Activated CD4-positive, alpha-beta T cell treated with anti-CD3 and anti-CD28 coated beads, Interleukin-2, amount 10 ng/mL, durations not matched to agents 7 days and 5 days (primary cell): ENCODE measurements at places on chromosomes 6 and 20.
A peak's percentile ranks its signal among the peaks of the same experiment; 100 is the strongest.

DNA sequence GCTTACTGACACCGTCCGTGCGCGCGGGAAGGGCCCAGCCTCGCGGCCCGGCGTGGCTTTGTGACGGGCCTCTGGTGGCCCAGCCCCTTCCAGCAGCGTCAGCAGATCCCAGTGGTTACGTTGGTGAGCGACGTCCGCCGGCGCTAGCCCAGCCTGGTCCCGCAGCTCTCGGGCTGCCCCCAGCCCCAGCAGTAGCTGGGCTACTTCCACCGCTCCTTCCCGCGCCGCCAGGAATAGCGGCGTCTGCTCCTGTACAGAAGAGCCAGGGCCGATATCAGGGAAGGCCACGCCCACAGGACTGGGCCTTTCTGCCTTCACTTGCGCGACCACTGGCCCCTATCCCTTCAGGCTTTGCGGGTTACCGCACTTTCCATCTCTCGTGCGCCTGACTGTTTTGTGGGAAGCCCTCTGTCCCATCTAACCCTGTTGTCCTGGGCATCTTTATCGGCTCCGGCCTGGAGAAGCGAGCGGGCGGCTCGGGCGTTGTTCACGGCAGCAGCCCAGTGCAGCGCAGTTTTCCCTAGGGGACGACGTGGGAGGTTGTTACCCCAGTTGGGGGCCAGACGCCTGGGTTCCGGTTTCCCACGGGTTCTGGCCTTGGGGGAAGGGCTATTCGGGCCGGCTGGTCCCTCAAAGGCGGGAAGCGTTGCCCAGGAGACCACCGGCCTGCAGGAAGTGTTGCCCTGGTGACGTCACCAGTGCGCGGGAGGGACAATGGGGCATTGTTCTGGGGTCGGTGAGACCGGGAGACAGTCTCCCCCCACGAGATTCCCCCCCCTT, 3.6 kb upstream of the GPSM3 start:
- peak; percentile 64 for DNase-seq

DNA sequence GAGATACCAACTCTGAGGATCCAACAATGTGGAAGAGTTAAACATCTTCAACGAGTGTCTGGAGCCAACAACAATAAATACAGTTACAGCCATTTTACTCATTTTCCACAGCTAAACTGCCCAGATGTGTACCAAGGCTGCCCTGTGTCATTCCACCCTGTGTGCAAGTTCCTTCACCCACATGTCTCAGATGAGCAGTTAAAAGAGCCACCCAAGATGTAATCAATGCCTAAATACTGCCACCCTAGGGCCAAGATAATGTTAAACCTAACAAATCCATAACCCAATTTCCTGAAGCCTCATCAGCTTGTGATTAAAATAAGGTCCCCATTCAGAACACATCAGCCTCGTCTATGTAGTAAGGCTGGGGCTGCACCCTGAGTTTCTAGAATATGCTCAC, 59.9 kb downstream of the GMDS start:
- DNase-seq, result no peak

- no peak for DNase-seq
These were observed 54.5 kb downstream of the ADGRG6 start for GRCh38 chr6:142356201-142356883.

DNA sequence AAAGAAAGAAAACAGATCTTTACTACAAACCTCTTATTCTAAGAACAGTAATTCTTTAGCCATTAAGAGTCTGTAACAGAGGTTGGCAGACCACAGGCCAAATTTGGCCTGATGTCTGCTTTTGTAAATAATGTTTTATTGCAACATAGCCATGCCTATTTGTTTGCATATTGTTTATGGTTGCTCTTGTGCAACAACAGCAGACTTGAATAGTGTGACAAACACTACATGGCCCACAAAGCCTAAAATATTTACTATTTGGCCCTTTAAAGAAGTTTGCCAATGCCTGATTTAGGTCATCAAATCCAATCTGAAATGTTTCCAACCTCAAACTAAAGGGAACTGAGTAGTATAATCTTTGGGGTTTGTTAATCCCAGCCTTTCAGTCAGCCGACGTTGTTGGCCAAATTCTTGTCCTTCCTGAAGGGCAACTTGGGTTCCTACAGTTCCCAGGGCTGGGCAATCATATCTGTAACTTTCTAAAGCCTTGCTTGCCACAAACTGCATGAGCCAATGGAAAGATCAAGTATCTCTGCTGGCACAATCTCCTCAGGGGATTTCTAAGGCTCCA, 33.9 kb upstream of the TBC1D20 start:
- no peak for DNase-seq

GRCh38 chr6:36728289-36729160, 30.9 kb downstream of the RAB44 start:
- no peak for DNase-seq

DNA sequence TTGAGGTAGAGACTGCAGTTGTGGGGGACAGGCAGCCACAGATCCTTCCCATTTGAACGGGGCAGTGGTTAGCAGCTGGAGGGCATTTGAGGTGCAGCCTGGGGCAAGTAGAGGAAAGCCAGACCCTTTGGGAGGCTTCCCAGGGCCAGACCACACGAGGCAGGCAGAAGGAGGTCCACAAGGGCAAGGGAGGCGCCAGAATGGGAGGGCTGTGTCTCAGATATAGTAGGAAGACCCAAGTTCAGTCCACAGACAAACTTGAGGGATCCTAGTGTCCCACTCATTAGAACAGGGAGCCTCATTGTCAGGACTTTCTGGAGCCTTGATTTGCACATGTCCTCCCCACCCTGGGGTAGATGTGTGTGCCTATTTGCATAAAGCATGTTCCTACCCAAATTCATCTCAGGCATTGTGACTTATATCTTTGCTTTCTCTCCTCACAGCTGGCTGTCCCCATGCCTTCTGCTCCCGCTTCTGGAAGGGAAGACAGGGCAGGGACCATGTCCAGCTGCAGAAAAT, 166.0 kb downstream of the VEGFA start:
- no peak for DNase-seq

GRCh38 chr6:163839296-163839695, 424.8 kb downstream of the QKI start:
- no peak for DNase-seq

DNA sequence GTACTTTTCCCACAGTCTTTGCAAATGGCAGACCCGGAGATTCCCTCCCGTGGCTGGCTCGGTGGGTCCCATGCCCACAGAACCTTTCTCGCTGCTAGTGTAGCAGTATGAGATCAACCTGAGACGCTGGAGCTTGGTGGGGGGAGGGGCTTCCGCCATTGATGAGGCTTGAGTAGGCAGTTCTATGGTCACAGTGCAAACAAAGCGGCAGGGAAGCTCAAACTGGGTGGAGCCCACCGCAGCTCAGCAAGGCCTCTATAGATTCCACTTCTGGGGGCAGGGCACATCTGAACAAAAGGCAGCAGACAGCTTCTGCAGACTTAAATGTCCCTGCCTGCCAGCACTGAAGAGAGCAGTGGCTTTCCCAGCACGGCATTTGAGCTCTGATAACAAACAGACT, 186.0 kb upstream of the KCNK16 start:
- DNase-seq, result no peak

GRCh38 chr20:19251958-19252357, 39.5 kb downstream of the SLC24A3 start:
- no peak for DNase-seq

DNA sequence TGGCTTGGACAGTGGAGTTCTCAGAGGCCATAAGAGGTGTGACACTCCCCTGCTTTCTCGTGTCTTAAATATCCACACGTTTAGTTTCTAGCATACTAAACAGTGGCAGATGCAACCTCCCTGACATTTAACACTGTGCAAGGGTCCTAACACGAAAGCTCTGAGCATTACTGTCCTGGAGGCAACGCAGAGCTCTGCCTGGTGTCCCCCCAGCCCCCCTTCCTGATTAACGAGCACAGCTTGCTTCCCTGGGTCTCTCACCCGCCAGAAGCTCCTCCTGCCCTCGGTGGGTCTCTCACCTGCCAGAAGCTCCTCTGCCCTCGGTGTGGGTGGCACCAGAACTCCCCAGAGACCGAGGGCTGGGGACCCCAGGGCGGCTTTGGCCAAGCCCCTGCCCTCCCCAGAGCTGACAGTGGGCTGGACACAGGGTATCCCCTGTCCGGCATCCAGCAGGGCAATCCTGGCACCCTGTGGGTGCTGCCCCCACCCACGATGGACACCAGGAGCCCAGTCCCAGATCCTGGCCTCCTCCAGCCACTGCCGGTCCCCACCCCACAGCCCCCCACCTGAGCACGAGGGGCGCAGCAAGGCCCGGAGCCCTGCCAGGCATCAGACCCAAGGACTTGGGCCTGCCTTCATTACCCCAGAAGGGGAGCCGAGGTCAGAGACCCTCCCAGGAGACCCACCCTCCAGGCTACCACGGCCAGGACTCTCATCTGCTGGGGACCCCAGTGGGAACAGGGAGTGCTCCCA, 12.4 kb upstream of the KCNQ2 start:
- no peak for DNase-seq

- no peak for DNase-seq
These were observed 64.6 kb upstream of the SCP2D1 start for GRCh38 chr20:18748987-18749386.

DNA sequence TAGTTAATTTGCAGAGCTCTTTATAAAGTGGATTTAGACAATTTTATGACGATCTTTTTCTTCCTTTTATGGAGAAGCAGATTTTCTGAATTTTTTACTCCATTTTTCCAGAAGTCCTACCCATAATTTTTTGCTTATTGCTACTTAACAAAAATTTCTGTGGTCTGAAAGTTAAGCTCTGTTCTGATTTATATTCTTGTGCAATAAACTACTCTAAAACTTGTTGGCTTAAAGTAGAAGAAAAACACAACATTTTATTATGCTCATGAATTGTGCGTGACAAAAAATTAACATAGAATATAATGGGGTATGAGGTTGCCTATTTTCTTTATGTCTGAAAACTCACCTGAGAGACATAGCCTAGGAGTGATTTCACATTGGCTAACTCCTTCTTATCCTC, 2.6 kb downstream of the DEFB113 start:
- no peak for DNase-seq

GRCh38 chr20:22752324-22752723, 168.0 kb upstream of the FOXA2 start:
- no peak for DNase-seq

DNA sequence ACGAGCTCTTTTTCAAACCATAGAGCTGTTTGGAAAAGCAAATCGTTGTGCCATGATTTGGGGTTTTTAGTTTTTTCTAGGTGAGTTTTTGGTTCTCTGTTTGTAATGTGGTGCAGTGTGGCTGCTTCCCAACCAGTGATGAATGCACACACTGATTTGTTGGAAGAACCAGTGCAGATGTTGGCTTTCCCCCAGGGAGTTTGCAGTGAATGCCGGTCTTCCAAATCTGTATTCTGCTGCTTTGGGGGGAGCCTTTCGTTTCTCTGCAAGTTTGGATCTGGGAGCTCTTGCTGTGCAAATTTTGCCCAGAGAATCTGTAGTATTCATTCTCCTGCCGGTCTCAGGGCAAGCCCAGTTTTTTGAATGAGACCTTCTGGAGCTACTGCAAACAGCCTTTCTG, 14.5 kb downstream of the HECA start:
- DNase-seq, result no peak

DNA sequence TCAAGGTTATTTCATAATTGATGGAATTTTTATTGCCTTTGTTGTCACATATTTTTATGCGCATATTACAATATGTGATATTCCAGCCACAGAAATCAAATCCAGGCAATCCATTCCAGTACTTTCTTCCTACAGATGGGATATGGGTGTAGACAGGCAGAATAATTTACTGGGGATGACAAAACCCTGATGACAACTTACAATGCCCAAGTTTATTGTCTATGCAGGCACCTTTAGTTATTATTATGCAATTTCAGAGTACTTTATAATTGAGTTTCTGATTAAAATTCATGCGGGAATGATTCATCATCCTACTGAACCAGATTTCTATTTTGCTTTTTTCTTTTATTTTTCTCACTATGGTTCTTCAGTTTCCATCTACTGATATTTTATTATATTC, 358.7 kb downstream of the LMBRD1 start:
- no peak for DNase-seq

DNA sequence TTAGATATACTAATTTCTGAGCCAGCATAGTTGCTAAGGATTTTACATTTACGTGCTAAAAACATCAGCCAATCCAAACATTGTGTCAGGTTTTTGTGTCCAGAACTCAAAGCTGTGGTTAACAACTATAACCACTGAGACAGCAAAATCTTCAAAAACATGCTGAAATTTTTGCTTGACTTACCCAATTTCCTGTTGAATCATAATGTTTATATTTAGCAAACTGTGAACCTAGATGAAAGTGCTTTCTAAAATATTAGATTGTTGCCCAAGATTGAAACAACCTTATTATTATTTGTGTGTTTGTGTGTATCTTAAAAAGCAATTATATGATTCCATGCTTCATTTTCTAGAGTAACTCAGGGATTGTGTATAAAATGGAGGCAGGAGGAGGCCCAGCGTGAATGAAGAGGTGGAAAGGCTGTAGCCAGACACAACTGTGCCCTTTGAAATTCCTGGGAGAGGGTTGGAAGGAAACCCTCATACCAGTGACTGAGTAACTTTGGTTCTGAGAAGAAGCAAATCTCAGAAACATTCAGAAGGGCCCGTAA, 48.0 kb downstream of the ARMC2 start:
- DNase-seq, result peak; percentile 30

DNA sequence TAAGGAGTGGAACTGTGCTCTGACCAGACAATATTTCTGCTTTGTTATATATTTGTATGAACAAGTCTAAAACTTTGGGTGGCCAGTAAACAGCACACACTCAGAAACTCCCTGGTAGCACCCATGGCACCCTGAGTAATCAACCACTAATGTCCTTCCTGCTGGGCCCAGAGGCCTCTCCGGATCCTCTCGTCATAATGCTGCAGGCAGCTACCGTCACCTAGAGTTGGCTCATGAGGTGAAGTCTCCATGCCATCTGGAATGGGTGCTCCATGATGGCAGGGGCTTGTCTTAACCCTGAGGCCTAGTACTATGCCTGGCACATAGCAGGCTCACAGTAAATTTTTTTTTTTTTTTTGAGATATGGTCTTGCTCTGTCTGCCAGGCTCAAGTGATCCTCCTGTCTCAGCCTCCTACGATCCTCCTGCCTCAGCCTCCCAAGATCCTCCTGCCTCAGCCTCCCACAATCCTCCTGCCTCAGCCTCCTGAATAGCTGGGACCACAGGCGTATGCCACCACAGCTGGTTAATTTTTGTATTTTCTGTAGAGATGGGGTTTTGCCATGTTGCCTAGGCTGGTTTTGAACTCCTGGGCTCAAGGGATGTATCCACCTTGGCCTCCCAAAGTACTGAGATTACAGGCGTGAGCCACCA, 3.0 kb upstream of the SDCBP2 start:
- no peak for DNase-seq

- DNase-seq, result no peak
These were observed 62.3 kb upstream of the NKX2-2 start for GRCh38 chr20:21575981-21576740.

DNA sequence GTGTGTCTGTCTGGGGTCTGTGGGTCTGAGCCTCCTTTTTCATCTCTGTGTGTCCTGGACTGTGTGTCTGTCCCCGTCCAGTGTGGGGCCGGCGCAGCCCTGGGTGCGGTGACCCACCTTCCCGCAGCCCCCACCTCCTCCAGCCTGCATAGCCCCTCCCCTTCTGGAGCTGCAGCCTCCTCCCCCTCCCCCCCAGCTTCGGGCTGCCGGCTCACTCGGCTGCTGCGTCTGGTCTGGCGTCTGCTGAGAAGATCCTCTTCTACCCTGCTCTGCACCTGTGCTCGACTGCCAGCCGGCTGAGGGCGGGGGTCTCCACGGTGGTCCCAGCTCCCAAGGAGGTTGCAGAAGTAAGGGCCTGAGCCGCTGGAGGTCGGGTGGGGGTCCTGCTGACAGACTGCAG, 7.6 kb upstream of the LKAAEAR1 start:
- DNase-seq, result no peak

GRCh38 chr20:50580842-50581544, 70.8 kb downstream of the PTPN1 start:
- DNase-seq, result no peak
